ENCODE measurements at places on chromosomes 12 and 14.
A peak's percentile ranks its signal among the peaks of the same experiment; 100 is the strongest.

DNA sequence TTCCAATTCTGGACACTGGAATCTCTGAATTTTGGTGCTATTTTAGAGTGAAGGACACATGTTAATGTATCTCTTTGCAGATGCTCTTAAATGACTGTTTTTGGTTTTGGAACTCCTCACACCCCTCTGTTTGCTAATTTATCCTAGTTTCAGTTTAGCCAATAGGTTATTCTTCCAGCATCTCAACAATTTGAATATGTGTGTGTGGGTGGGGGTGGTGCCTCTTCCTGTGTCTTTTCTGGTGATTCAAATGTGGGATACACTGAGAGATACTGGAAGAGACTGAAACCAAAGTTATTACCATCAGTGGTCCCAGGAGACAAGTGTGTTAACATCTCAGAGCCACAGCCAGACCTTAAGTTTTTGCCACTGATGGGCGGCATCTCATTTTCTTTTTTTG, 1317.4 kb upstream of the TMEM132C start:
- DNase-seq = no peak

- no peak for DNase-seq
Measured at GRCh38 chr12:117330441-117331113, 30.8 kb downstream of the NOS1 start.

- no peak for DNase-seq
Measured at GRCh38 chr14:72443991-72444441, 449.9 kb downstream of the DPF3 start.

DNA sequence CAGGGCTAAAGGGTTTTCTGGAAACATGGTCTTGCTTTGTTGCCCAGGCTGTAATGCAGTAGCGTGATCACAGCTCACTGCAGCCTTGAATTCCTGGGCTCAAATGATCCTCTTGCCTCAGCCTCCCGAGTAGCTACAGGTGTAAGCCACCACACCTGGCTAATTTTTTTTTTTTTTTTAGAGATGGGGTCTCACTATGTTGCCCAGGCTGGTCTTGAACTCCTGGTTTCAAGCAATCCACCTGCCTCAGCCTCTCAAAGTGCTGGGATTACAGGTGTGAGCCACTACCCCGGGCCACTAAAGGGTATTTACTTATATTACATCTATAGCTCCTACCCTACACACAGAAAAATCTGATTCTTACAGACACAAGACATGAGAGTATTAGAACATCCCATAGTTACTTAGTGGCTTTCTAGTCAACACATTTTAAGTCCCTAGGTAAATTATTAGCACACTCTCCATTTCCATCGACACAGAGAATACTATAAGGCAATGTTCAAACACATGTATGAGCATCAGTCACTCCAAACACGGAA, 6.2 kb upstream of the DCAF11 start:
- DNase-seq = no peak

DNA sequence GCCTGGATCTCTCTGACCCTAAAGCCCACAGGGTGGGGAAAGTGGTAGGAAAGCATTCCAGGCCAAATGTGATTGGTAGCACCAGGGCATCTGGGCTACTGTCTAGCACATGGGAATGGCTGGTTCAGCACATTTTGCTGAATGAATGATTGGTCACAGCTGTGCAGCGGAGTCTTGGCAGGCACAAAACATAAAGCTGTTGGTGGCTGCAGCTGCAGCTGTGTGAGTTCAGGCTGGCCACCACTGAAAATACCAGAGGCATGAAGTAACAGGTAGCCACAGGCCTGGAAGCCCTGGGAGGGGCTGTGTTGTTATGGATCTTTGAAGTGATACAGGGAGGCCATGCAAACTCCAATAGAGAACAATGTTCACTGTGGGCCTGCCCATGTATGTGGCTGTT, 72.7 kb downstream of the MYRFL start:
- DNase-seq = peak; percentile 97

- no peak for DNase-seq
Measured at GRCh38 chr14:79834868-79835267, 376.4 kb downstream of the DIO2 start.

DNA sequence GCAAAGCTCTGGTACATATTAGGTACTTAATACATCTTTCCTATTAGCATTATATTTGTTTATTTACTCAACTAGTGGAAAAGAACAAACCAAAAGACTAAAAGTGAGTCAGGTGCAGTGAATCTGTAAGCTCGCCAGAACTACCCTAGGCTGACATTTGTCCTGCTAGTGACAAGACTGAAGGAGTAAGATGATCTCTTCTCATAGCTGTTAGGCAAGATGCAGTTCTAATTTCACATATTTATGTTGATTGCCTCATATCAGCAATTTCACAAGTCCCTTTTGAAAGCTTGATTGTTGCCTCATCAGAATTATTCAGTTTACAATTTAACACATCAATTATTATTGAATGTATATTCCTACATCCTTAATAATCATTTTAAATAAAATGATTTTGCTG, 293.0 kb upstream of the NAV3 start:
- DNase-seq = peak; percentile 49

DNA sequence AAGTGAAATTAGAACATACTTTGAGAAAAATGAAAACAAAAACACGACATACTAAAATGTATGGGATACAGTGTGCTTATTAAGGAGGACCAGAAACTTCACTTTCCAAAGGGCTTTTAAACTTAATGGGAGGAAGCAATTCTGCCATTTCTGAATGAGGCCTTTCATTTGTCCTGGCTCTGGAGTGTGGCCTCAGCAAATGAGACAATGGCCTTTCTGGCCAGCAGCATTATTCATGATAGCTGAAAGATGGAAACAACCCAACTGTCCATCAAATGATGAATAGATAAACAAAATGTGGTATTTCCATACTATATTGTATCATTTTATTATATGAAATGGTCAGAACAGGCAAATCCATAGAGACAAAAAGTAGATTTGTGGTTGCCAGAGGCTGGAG, 338.6 kb downstream of the CEP128 start:
- DNase-seq = no peak

DNA sequence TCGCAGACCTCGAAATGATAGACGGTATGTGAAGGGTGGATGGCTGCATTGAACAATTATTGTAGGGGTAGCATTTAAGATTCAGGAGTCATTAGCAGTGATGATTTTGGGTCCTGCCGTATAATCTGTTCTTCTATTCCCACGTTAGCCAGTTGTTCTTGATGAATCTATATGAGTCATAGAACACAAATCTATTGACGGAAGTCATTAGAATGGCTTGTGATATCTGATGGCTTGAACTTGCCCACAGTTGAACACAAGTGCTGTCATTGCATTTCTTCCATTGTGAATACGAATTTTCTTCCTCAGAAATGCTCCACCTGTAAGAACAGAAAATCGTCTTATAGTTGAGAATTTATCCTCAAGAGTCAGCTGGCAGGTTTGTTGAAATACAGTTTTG, 1.9 kb downstream of the SRSF5 start:
- no peak for DNase-seq

DNA sequence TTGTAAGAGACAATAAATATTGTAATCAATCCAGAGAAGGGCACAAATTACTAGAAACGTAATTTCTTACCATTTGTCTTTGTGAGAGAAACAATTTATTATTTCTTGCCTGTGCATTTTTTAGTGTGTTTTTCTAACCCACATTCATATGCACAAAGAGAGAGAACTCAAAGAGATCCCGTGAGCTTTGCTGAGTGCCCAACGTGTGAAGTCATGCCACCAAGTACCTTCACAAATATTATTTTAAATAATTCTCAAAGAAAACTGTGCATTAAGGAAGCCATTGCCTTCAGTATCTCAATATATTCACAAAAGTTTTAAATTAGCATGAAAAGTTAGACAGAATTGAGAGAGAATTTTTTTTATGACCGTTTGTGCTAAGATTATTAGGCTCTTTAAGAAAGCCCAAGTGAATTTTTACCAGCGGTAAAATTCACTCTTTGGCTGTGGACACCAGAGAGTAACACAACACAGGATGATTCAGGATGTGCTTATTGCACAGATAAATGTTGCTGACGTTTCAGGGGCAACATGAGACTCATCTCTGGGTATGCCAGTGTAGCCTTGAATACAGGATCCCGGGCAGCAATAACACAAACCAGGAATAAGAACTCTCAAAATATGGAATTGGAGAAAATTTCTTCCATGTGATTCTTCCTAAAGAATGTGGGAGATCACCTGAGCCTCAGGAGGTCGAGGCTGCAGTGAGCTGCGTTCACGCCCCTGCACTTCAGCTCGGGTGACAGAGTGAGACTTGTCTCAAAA, 2.9 kb downstream of the ARHGDIB start:
- DNase-seq = no peak

DNA sequence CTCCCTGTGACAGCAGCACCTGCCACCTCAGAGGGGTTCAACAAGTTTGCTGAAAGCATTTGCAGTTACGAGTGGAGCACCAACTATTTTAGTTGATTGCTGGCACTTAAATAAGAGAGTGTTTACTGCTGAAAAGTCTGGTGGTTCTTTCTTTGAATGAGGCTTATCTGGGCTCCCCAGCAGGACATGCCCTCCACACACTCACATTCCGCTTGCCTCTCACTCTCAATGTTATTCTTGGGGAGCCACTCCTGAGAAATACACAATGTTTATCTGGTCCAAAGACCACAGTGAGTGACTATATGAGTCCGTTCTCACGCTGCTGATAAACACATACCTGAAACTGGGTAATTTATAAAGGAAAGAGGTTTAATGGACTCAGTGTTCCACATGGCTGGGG, 31.9 kb downstream of the NT5DC3 start:
- DNase-seq = no peak

DNA sequence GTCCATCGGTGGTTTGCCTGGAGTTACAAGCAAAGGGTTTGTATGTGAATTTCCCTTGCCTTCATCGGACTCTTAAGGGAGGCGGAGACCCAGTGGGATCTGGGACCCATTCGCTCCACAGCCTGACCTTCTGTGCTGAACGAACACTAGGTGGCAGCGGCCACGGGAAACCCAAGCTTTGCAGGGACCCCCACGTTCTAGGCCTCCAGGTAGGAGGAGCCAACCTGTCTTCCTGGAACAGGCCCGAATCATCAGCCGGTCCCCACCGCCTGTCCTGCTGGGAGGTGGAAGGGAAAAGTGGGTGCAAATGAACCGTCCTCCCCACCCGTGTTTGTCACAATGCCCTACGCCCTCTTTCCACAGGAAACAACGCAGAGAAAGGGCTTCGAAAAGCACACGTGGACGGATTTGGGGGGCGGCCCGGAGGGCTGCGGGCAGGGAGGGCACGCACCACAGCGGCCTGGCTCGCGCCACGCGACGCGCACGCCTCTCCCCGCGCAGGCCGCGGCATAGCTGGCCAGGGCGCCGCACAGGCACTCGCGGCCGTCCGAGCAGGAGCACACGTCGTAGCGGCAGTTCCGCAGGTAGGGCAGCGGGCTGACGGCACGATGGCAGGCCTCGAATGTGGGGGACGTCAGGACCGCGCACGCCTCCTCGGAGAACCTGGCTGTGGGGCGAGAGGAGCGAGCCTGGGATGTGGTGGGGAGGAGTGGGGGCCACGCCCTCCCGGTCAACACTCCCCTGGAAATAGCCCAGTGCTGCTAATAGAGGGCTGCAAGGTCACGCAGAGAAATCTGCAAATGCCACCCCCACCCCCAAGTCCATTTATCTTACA, 67.8 kb downstream of the VWF start:
- DNase-seq = no peak

- no peak for DNase-seq
Measured at GRCh38 chr14:105468621-105469241, 5.9 kb upstream of the CRIP2 start.

GRCh38 chr12:4630262-4630661, 18.6 kb downstream of the AKAP3 start:
- DNase-seq = no peak

GRCh38 chr12:89364058-89364457, 11.8 kb upstream of the DUSP6 start:
- DNase-seq = no peak

- peak; percentile 75 for DNase-seq
Measured at GRCh38 chr12:47276621-47277309, 197.0 kb upstream of the AMIGO2 start.

- DNase-seq = no peak
Measured at GRCh38 chr14:96663076-96663475, 134.1 kb upstream of the VRK1 start.

DNA sequence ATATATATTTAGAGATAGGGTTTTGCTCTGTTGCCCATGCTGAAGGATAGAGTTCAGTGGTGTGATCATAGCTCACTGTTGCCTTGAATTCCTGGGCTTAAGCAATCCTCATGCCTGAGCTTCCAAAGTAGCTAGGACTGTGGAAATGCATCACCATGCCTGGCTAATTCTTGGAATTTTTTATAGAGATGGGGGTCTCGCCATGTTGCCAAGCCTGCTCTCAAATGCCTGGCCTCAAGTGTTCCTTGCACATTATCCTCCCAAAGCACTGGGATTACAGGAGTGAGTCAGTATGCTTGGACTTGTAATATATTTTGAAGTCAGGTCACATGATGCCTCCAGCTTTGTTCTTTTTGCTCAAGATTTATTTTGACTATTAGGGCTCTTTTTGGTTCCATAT, 178.0 kb downstream of the RPAP3 start:
- DNase-seq = peak; percentile 89

GRCh38 chr12:124374567-124374966, 79.7 kb downstream of the RFLNA start:
- DNase-seq = no peak

- DNase-seq = no peak
Measured at GRCh38 chr12:96751626-96752025, 155.4 kb upstream of the NEDD1 start.

GRCh38 chr12:112967858-112968257, 10.5 kb upstream of the OAS2 start:
- DNase-seq = no peak

GRCh38 chr12:11832093-11832492, 182.6 kb downstream of the ETV6 start:
- DNase-seq = no peak

DNA sequence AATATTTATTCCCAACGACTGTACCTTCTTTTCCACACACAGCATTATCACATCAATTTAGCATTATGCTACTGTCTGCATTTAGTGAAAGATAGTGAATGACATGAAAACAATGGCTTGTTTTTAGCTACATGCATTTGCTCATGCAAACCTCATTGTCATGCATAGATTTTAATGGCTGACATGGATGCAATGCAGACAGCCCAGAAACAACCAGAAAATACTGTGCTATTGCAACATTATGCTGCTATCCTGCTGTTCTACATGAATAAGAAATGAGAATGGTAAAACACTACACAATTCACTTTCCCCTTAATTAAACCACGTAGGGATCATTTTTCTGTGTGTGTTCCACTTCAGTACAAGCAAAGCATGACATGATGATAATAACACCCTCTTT, 90.8 kb downstream of the LIN7A start:
- no peak for DNase-seq

DNA sequence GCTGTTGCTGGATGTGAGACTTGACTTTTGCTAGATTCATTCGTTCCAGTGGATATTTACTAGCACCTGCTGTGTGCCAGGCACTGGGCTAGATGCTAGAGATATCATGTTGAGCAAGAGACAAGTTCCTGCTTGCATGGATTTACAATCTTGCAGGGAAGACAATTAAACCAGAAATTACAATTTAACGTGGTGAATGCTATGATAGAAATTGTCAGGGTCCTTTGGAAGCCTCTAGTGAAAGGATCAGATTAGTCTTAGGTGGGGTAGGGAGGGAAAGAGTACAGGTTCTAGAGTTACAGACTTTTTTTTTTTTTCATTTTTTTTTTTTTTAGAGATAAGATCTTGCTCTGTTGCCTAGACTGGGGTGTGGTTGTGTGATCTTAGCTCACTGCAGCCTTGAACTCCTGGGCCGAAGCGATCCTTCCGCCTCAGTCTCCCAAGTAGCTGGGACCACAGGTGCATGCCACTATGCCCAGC, 36.7 kb downstream of the SPATS2 start:
- no peak for DNase-seq

Measured in AG10803 (cell line).